ENCODE measurements at places on chromosomes 2 and 18. TPM values are rescaled to one million over a fixed set of nuclear protein-coding genes. Genes with fewer than 3 reads are reported as not detected.

XDH gene
- total RNA-seq: 3.1 TPM

COL3A1 gene
- 14,045 TPM for total RNA-seq

TCF23 gene
- not detected for total RNA-seq

PLCL1 gene
- total RNA-seq: 12.4 TPM

INO80D gene
- total RNA-seq: 12.0 TPM

SERPINB10 gene
- total RNA-seq: not detected

IL18RAP gene
- total RNA-seq: 0.09 TPM

NXPH2 gene
- not detected for total RNA-seq

SH3RF3 gene
- 8.4 TPM for total RNA-seq

SPDYA gene
- 6.5 TPM for total RNA-seq

MREG gene
- total RNA-seq: 2.8 TPM

CKAP2L gene
- 26.4 TPM for total RNA-seq

SPR gene
- total RNA-seq: 14.3 TPM

CEBPZOS gene
- 27.6 TPM for total RNA-seq

SLC14A1 gene
- 5.6 TPM for total RNA-seq

C1GALT1C1L gene
- 0.36 TPM for total RNA-seq

KCNE4 gene
- total RNA-seq: 22.2 TPM

SATB2 gene
- 2.3 TPM for total RNA-seq

DPY30 gene
- 43.6 TPM for total RNA-seq

RPRM gene
- not detected for total RNA-seq

ERFE gene
- 3.4 TPM for total RNA-seq

OXER1 gene
- not detected for total RNA-seq

ALK gene
- total RNA-seq: 0.27 TPM

ABHD1 gene
- 0.09 TPM for total RNA-seq

FTCDNL1 gene
- 1.5 TPM for total RNA-seq

Measured in fibroblast of the aortic adventitia (primary cell).